Liver (tissue), 10 donors: ENCODE measurements at places on chromosomes 12 and 14.

DNA sequence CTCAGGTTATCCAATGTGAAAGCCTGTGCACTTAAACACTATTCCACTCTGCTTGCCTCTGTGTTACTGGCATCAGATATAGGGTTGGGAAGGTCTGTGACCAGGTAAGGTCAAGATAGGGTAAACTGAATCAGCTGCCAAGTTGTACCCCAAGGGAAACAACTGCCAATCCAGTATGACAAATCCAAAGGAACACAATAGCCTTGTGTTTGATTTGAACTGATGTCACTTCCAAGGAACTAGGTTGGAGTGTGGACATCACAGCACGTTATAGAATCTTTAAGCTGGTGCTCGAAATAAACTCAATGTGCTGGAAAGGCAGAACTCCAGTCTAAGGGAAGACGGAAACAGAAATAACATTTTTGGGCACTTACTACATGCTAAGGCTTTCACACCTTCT lies 223.4 kb upstream of the BTG1 start:
- DNase-seq, result no peak
- H3K27ac ChIP-seq, result no peak overlapping the region
- no peaks in the 10 kb centered on the region for H3K36me3 ChIP-seq
- H3K4me1 ChIP-seq, result no peaks in the 10 kb centered on the region
- no peaks in the 10 kb centered on the region for H3K27me3 ChIP-seq

GRCh38 chr12:25950329-25951115 lies 8.0 kb upstream of the RASSF8 start:
- no peaks in the 10 kb centered on the region for H3K4me1 ChIP-seq
- H3K27ac ChIP-seq, result no peak overlapping the region
- H3K36me3 ChIP-seq, result peaks cover 3% of the 10 kb centered on the region
- no peak overlapping the region for H3K4me3 ChIP-seq
- no peak for DNase-seq

DNA sequence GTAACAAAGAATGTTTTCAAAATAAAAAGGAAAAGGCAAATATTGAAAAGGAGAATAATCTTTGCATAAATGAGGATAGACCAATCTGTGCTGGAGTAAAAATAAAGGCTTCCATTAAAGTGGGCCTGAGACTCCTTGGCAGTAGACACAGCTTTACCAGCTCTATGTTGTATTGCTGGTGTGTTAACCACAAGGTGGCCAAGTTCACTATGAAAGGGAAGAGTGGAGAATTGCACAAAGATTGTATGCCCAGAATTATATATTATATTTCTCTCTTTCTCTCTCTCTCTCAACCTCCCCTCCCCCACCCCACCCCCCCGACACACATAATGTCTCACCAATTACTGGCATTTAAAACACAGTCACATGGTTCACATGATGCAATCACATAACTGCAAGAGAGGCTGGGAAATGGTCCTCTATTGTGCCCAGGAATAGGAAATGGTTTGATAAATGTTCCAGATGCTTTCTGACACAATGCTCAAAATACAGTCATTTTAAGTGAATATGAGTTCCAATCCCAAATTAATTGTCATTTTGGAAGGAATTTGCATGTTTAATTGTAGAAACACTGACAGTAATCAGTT lies 222.6 kb upstream of the SYT1 start:
- H3K27ac ChIP-seq, result no peak overlapping the region
- H3K27me3 ChIP-seq, result no peaks in the 10 kb centered on the region
- no peaks in the 10 kb centered on the region for H3K36me3 ChIP-seq

DNA sequence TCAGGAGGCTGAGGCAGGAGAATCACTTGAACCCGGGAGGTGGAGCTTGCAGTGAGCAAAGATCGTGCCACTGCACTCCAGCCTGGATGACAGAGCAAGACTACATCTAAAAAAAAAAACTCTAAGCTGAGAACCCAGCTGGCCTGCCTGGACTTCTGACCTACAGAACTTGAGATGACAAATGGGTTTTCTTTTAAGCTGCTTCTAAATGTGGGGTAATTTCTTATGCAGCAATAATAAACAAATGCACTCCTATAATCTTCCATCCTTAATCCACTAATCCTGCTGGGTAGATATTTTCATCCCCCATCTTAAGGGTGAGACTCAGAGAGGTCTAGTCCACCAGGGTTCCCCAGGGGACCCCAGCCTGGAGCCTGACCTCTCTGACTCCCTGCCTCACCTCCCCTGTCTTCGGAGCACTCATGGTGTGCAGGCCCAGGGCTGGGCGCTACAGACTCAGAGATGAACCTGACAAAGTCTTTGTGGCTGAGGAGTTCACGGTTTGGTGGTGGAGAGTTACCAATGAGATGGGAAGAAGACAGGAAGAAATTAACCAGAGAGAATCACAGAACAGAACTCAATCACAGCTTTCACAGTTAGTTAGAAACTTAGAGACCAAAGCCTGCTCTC lies 39.7 kb upstream of the BDKRB2 start:
- H3K4me3 ChIP-seq, result no peak overlapping the region
- H3K4me1 ChIP-seq, result no peaks in the 10 kb centered on the region
- no peak for DNase-seq
- no peak overlapping the region for H3K27ac ChIP-seq

GRCh38 chr12:92987362-92987761 lies 58.3 kb upstream of the EEA1 start:
- H3K4me3 ChIP-seq, result no peak overlapping the region
- H3K4me1 ChIP-seq, result peaks cover 14% of the 10 kb centered on the region
- DNase-seq, result no peak
- peak overlapping the region; percentile 40 for H3K27ac ChIP-seq

DNA sequence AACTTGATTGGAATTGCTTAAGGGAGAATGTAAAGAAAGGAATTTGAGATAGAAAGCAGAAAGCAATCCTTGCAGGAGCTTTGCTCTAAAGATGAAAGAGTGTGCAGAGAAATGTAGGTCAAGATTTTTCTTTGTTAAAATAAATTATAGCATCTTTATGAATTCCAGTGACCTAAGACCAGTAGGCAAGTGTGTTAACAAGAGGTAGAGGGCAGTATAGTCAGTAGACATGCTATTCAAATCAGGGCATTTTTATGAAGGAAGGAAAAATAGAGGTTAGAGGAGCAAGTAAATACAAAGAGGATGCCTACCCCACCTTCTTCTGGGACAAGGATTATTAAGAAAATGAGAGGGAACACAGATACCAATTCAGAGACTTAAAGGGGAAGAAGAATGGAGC lies 148.5 kb downstream of the PLCZ1 start:
- H3K4me3 ChIP-seq, result no peak overlapping the region
- H3K36me3 ChIP-seq, result peaks cover 2% of the 10 kb centered on the region
- H3K4me1 ChIP-seq, result no peaks in the 10 kb centered on the region
- no peak for DNase-seq
- no peak overlapping the region for H3K27ac ChIP-seq
- no peaks in the 10 kb centered on the region for H3K27me3 ChIP-seq

GRCh38 chr14:102182190-102182589 lies 42.5 kb downstream of the WDR20 start:
- no peak for DNase-seq
- H3K27ac ChIP-seq, result no peak overlapping the region
- no peak overlapping the region for H3K4me3 ChIP-seq
- H3K27me3 ChIP-seq, result no peaks in the 10 kb centered on the region

DNA sequence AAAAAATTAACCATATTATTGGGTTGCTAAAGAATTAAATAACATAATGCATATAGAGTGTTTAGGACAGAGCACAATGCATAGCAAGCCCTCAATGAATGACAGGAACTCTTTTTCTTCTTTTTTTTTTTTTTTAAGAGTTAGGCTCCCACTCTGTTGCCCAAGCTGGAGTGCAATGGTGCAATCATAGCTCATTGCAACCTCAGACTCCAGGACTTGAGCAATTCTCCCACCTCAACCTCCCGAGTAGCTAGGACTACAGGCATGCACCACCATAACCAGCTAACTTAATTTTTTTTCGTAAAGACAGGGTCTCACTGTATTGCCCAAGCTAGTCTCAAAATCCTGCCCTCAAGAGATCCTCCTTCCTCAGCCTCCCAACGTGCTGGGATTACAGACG lies 20.5 kb upstream of the MTERF2 start:
- no peak overlapping the region for H3K27ac ChIP-seq
- no peak overlapping the region for H3K4me3 ChIP-seq
- no peaks in the 10 kb centered on the region for H3K4me1 ChIP-seq
- no peak for DNase-seq

GRCh38 chr14:75860561-75861160 lies 121.1 kb downstream of the TGFB3 start:
- H3K36me3 ChIP-seq, result no peaks in the 10 kb centered on the region
- no peak overlapping the region for H3K4me3 ChIP-seq

- H3K4me1 ChIP-seq, result no peaks in the 10 kb centered on the region
- H3K27ac ChIP-seq, result no peak overlapping the region
- H3K4me3 ChIP-seq, result no peak overlapping the region
- no peaks in the 10 kb centered on the region for H3K36me3 ChIP-seq
- DNase-seq, result no peak
- H3K27me3 ChIP-seq, result no peaks in the 10 kb centered on the region
Observed at GRCh38 chr14:98018628-98019027, 1221.4 kb downstream of the VRK1 start.

DNA sequence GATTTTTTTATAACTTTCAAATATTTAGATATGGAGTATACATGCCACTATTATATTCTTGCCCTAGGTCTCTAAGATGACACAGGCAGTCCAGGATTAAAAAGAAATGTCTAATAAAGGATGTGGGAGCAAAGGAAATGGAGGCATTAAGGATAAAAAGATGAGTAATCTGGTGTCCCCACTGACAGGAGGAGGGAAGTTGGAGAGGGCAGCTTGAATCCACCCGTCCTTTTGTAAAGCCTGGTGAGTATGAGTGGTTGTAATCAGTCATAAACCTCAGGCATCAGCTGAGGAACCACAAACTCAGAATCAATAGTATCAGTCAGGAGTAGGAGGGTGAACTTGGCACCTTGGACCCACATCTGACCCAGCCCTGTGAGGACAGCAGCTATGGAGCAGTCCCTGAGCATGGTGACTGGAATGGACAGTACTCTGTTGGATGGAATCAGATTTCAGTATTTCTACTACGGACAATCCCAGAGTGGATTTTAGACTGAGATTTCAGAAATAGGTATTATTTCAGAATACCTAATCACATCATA lies 100.5 kb downstream of the EXOC5 start:
- H3K27ac ChIP-seq, result no peak overlapping the region
- H3K4me1 ChIP-seq, result no peaks in the 10 kb centered on the region
- peaks cover 5% of the 10 kb centered on the region for H3K27me3 ChIP-seq
- H3K36me3 ChIP-seq, result no peaks in the 10 kb centered on the region
- no peak overlapping the region for H3K4me3 ChIP-seq

- H3K4me3 ChIP-seq, result no peak overlapping the region
- no peaks in the 10 kb centered on the region for H3K27me3 ChIP-seq
- no peak for DNase-seq
- H3K36me3 ChIP-seq, result no peaks in the 10 kb centered on the region
- no peaks in the 10 kb centered on the region for H3K4me1 ChIP-seq
Observed at GRCh38 chr12:123860377-123860776, 98.3 kb downstream of the DNAH10 start.

DNA sequence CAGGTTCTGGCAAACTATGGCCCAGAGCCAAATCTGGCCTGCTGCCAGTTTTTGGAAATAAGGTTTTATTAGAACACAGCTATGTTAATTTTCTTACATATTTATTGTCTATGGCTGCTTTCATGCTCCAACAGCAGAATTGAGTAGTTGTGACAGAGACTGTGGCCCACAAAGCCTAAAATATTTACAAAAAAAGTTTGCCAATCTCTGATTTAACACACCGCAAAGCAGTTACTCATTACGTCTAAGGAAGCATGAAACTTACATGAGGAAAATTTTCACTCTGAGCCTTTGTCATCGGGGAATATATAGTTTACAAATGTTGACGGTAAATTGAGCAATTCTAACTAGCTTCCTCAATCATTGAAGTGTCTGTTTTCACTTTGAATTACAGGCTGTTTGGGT lies 96.5 kb downstream of the UNC79 start:
- no peak overlapping the region for H3K4me3 ChIP-seq
- no peak overlapping the region for H3K27ac ChIP-seq
- no peak for DNase-seq
- no peaks in the 10 kb centered on the region for H3K4me1 ChIP-seq
- H3K27me3 ChIP-seq, result no peaks in the 10 kb centered on the region

DNA sequence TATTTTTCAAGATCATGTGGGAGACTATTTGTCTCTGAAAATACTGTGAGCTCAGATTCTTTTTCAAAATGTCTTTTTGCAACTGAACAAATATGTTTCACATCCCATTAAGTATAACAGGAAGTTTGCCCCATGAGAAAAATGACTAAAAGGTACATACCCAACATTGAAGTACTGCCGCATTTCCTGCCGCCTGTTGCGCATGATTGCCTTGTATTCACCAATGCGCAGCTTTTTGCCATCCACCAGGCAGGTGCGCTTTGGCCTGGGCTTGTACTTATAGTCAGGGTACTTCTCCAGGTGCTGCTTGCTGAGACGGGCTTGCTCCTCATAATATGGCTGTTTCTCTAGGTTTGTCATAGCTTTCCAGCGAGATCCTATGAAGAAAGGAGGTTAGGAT lies 413.2 kb downstream of the SOX5 start:
- H3K4me1 ChIP-seq, result no peaks in the 10 kb centered on the region
- no peaks in the 10 kb centered on the region for H3K27me3 ChIP-seq
- DNase-seq, result no peak
- no peak overlapping the region for H3K27ac ChIP-seq
- peaks cover 24% of the 10 kb centered on the region for H3K36me3 ChIP-seq
- no peak overlapping the region for H3K4me3 ChIP-seq

- DNase-seq, result no peak
- no peak overlapping the region for H3K4me3 ChIP-seq
- H3K27ac ChIP-seq, result no peak overlapping the region
- no peaks in the 10 kb centered on the region for H3K4me1 ChIP-seq
- no peaks in the 10 kb centered on the region for H3K27me3 ChIP-seq
Observed at GRCh38 chr12:15962760-15963159, 51.6 kb downstream of the DERA start.
